ENCODE measurements at places on chromosomes 5 and 9.

DNA sequence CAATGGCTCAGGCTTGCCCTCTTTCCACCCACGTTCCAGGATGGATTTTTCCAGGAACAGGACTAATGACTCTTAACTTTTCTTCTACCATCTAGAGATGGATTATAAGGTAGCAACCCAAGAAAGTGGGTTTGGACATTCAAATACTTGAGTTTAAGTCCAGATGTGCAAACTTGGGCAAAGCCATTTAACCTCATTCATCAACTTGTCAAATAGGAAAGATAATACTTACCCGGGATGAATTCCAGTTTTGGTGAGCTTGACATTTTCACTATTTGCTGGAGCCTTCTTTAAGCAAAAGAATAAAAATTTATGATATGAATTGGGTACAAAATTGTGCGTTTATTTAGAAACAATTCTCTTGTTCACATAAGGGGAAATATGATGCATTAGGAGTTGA, 44.3 kb upstream of the ZBED3 start:
- DNase-seq = no peak

DNA sequence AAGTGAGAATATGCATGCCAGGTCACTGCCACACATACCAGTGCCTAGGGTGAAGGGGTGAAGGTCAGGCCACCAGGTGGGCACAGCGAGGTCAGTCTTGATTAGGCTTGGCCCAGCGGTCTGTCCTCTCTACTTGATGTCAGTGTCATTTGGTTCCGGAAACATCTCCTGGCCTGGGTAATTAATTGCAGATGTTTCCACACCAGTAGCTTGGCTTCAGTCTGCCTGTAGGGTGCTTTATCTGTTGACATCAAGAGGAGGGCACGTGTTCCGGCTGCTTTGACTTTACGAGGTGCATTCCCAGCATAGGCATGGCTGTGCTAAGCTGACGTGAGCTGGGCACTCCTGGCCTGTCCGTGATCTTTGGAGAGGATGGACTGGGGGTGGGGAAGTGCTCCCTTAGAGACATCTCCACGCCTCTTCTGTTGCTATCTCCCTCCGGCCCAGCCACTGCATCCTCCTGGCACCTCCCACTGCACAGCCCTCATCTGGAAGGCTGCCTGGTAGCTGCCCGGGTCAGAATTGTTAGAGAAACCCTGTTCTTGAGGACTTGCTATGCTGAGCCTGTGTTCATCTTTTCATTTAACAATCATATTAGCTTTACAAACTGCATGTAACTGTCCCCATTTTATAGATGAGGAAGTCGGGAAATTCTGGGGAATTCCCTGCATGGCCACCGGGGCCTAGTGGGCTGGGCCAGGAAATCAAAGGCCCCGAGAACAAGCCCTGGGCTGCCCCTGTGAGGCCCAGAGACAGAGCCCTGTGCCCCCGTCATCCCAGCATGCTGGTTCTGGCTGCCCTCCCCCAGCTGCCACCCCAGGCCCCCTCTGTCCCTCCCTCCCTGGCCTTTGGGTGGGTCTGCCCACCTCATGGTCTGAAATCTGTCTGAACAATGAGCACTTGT, 29.1 kb downstream of the JADE2 start:
- DNase-seq = no peak

DNA sequence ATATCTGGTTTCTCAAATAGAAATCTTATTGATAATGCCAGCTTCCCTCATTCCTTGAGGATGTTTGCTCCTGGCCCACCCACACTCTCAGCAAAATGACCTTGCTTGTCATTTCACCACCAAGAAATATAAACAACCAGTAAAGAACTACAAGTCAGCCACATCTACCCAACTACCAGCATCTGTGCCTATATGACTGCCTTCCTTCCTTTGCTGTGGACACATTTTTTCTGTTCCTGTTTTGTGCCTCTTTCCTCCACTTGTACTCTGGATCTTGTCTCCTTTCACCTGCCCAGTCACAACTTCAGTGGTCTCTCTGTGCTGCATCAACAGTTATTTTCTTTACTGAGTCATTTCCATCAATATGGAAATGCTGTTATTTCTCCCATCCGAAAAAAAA, 20.3 kb downstream of the KIF2A start:
- DNase-seq = no peak

DNA sequence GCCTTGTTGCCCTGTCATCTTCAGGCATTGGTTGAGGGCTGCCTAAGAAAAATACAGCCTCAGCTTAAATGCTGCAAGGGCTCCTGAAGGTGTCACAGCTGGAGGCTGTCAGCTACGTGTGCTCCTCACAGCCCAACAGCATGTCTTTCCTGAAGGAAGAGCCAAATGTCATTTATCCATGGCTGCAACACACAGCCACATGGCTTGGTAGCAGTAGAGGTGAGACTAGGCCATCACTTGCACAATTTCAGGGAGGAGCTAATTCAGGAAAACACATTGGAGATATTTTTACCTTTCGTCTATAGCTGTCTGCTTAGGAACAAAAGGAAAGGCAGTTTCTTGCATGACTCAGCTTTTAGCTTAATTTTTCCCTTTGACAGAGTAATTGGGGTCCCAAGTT, 260.7 kb downstream of the SYK start:
- no peak for DNase-seq

DNA sequence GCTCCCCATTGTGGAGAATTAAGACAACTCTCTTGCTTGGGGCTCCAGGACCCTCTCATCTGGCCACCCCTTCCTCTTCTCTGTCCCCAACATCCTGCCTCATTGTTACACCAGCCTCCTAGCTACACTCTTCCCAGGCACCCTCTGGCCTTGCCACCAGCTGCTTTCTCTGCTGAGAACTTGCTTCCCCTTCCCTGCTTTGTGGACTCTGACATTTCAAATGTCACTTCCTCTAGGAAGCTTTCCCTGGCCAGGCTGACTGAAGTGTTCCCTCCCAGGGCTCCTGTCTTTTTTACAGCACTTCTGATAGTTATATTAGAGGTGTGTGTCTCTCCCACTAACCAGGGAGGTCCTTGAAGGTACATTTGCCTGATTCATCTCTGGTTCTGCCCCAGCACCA, 194.0 kb upstream of the KLF4 start:
- no peak for DNase-seq

- no peak for DNase-seq
Measured at GRCh38 chr5:96379896-96380295, 53.2 kb downstream of the PCSK1 start.

DNA sequence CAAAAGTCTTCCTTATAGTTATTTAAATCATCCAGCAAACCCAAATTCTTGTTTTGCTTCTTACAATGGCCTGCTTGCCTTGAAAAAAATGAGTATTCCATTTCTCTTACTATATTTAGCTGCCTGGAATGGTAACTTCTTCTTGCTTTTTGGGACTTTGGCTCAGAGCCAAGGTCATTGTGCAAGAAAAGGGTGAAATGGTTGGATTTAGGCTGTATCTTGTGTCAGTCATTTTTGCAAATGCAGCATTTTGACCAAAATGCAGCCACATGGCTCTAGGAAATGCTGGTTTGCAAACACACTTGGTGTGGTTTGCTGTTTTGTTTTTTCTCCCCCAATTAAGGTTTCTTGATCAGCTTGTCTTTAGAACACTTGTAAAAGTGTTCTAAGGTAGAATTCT, 133.3 kb upstream of the ELL2 start:
- DNase-seq = no peak

GRCh38 chr5:544675-545355, 20.6 kb upstream of the SLC9A3 start:
- DNase-seq = no peak

DNA sequence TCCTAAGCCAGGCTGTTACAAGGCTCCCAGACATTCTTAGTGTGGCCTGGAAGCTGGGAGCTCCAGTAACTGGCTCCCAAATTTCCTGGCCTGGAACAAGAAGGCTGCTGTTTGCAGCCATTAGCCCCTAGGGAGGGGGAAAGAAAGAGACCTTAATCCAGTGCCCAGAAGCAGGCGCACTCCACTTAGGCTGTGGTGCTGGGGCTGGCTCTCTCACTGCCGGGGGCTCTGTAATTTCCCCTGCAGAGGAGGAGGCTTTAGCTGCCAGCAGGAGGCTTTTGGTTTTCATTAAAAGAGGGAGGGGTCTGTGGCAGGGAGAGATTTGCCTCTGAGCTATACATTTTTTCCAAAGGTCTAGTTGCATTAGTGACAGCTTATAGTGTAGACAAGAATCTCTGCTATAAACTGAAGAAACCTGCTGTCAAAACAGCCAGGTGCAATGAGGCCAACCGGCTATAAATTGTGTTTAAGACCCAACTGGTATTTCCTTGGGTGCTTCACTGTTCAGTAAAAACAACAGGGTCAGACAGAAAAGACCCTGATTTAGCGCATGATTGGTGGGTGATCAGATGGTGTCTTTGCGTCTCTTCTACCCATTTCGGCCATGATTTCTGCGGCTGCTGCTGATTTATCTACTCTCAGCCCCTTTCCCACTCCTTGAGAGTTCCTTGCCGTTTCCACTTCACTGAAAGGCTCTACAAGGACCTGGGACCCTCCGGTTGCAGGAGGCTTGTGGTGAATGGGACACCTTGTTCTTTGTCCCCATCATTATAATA, 254.6 kb downstream of the AOPEP start:
- DNase-seq = no peak

- DNase-seq = no peak
Measured at GRCh38 chr5:119346394-119346793, 9.4 kb upstream of the TNFAIP8 start.

DNA sequence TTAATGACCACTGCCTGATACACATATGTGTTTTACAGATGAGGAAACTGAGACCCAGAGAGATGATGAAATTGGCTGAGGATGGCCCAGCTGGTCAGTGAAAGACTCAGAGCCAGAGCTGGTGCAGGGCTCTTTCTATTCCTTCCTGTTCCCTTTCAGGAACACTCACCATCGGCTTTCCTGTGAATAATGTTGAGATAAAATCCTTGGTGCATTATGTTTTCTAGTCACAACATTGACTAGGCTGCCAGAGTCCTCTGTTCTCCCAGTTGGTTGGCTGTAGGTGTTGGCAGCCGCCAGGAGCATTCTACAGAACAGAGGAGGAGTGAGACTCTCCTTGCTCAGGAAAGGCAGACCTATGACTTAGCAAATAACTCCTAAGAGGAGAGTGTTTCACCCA, 14.8 kb downstream of the TGFBI start:
- no peak for DNase-seq

DNA sequence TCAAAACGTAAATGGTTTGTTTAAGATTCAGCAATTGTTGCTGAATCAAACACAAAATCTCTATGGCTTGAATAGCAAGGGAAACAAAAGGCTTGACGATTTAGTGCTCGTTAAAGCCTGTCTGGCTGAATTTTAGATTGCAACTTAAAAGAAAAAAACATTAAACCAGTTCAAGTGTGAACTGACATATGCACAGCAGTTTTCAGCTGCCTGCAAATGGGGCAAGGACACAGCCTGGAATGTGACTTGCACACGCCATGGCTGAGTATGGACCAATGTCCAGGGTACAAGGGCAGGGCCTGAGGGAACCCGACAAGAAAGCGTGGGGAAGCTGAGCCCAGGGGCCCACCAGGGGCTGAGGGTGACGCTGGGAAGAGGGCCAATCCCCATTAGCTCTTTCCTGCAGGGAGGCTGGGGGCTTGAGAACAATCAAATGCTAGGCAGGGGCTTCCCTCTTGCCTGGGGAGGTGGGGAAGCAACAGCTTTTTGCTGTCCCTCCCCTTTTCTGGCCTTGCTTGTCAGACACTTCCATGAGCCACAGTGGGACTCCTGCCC, 89.6 kb upstream of the LRRTM2 start:
- DNase-seq = no peak

DNA sequence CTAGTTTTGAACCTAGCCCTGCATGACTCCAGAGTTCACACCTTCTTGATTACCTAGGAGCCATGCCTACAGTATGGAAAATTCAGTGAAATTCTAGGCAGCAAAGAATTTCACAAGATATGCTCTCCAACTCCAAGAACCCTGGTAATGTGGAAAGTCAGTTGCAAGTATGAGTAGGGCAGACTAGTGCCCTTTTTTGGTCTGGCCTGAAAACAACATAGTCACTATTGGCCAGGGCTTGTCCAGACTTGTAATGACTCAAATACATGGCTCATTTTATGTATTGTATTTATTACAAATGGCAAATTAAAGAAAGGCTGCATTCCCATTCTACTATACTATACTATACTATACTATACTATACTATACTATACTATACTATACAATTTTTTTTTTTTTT, 160.4 kb downstream of the ESM1 start:
- DNase-seq = no peak

DNA sequence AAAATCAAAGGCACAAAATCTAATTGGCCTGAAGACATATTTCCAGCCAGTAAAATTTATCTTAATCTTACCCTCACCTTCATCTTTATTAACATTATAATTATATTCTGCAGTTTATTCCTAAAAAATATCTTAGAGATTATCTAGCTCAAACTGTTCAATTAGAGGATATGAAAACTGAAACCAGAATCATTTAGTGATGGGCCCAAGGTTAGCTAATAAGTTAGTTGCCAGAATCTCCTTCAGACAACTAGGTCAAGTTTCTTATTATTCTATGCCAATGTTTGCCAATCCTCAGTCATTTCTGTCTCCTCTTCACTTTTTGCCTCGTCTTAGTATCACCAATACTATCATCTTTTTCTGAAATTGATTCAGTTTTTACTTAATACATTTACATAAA, 56.0 kb upstream of the RASA1 start:
- no peak for DNase-seq

GRCh38 chr9:126543490-126543889, 70.2 kb upstream of the LMX1B start:
- no peak for DNase-seq

DNA sequence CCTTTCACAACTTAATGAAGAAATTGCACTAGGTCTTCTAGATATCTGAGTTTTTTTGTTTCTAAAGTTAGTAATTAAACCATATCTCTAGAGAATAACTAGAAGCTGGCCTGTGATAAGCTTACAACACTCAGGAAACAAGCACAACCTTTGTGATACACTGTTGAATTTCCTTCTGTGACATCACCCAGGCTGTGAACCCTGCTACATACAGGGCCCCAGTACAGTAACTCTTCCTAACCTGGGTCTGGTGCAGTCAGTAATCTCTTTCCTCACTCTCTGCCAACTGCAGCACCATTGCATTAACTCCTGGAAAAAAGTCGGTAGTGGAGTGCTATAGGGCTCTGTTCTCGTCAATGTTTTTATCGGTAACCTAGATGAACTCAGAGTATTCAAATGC, 10.6 kb upstream of the IGFBPL1 start:
- no peak for DNase-seq

DNA sequence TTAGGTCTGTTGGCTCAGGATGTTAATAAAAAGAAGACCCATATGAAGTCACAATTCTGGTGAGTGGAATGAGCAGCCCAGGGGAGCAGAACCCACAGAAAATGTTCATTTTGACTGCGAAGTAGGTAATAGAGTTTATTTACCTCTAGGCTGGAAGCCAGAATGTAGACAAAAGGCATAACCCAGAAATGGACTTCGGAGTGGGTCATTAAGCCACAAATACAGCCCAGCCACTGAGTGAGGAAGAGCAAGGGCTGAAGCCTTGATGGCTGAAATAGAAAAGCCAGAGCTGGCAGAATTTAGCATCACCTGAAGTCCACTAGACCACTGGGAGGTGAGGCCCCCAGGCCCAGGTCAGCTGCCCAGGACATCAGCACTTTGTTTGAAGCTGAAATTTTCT, 168.0 kb downstream of the NXNL2 start:
- DNase-seq = no peak

- DNase-seq = no peak
Measured at GRCh38 chr5:154945695-154946301, 4.9 kb downstream of the MRPL22 start.
